ENCODE measurements at places on chromosomes 4 and X.
A peak's percentile ranks its signal among the peaks of the same experiment; 100 is the strongest.

GRCh38 chr4:46645126-46645525 lies 255.2 kb upstream of the GABRA2 start:
- DNase-seq, result no peak

GRCh38 chr4:84901173-84901572 lies 65.3 kb downstream of the WDFY3 start:
- DNase-seq, result no peak

DNA sequence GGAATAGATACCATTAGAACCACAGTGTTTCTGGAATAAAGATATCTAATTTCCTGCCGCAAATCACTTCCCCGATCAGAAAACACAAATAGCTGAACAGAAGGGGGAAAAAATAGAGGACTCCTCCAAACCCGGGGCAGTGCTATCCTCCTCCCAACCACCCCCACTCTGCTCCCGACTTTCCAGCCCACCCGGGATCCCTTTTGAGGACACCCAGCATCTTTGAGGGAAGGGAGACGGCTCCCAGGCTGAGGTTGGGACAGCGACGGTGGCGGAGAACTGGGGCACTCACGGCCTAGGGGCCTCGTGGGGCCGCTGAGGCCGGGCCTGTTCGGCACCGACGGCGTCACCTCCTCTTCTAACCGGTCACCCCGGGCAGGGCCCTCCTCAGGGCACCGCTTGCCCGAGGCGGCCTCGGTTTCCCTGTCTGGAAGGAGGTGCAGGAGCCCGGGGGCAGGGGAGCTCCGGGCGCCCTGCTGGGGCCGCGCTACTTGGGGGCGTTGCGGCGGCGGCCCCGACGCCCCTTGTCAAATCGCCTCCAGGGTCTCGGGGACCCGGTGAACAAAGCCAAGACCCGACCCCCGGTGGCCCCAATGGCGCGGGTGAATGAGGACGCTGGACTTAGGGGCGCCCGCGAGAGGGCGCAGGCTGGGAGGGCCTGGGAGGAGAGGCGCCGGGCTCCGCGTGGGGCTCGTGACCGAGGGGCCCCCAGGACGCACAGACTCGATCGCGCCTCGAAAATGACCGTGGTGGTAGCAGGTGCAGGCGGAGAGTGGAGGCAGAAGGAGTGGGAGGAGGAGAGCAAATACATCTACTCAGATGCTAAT lies 6.9 kb upstream of the ARX start:
- no peak for DNase-seq

DNA sequence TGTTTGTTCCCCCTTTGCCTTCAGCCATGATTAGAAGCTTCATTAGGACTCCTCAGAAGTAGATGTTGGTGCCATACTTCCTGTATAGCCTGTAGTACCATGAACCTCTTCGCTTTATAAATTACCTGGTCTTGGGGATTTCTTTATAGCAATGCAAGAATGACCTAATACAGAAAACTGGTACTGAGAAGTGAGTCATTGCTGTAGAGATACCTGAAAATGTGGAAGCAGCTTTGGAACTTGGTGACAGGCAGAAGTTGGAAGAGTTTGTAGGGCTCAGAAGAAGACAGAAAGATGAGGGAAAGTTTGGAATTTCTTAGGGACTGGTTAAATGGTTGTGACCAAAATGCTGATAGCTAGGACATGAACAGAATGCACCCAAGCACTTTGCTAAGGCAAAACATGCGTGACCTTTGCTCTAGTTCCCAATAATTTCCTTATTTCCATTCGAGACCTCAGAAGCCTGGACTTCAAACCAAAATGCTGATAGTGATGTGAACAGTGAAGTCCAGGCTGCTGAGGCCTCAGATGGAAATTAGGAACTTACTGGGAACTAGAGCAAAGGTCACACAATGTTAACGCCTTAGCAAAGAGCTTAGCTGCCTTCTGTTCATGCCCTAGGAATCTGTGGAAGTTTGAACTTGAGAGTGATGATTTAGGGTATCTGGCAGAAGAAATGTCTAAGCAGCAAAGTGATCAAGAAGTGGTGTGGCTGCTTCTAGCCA lies 3.0 kb upstream of the USP46 start:
- no peak for DNase-seq

GRCh38 chr4:42341518-42342026 lies 55.7 kb upstream of the SHISA3 start:
- DNase-seq, result no peak

GRCh38 chr4:180455226-180455625 lies 1788.0 kb upstream of the TENM3 start:
- DNase-seq, result no peak

- no peak for DNase-seq
These were observed 13.2 kb downstream of the CA5B start for GRCh38 chrX:15751155-15751819.

DNA sequence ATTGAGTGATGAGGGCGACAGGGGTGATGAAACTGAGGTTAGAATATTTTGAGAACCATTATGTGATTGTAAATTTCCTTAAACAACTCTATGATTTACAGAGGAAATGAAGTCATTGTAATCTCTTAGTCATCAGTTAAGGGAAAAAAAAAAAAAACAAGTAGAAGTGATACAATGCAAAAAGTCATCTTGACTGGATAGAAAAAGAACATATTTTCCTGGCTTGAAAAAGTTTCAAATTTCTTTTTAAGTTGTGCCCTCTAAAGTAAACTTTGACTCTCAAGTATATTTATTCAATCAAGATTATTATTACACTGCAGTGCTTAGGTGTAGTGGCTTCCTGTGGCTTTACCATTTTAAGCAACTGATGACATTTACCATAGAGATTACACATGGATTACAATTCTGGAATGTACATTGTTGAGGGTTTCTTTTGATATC lies 40.6 kb downstream of the GABRB1 start:
- DNase-seq, result no peak

GRCh38 chrX:136584545-136584944 lies 52.5 kb downstream of the VGLL1 start:
- DNase-seq, result no peak

GRCh38 chr4:144645631-144646522 lies at the start of gene HHIP:
HHIP (plus strand) TSS chr4:144646156; CDS start chr4:144646676, 520 bp downstream.
- DNase-seq, result peak; percentile 72

DNA sequence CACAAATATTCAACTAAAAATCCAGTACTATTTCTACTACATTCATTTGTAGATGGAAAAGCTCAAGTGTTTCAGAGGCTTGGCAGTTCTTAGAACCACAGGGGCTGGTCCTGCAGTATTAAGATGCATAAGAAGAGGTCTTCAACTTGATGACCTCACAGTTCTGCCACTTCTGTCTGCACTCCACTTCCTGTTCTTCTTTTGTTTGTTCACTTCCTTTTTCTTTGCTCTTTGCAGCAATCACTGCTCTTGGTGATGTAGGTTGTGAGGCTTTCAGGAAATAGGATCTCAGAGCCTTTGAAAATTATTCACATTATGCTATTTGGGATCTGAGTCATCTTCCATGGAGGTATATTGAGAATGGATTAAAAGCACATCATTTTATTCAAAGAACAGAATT lies 602.0 kb upstream of the CPEB2 start:
- no peak for DNase-seq

All from kidney (tissue), 22 donors.